ENCODE measurements at places on chromosomes 4 and X. TPM values are rescaled to one million over a fixed set of nuclear protein-coding genes. Genes with fewer than 3 reads are reported as not detected.

DNA sequence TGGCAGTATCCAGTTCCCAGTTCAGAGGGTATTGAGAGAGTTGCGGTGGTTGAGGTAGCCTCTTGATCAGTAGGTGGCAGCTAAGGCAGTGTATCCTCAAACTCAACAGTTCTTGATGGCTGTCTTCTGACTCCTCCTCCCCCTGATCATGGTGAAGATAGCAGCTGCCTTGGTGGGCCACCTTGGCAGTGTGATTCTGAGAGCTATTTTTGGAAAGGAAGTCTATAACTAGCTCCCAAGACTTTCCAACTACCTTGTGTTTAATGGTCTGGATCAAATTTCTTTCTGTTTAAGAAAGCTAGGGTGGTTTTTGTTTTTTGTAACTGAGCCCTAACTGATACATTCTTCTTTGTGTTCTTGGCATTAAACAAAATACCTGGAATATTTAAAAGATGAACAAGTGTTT lies 10.5 kb upstream of the TBC1D19 start:
- H3K36me3 ChIP-seq: no peaks in the 10 kb centered on the region
- peaks cover 4% of the 10 kb centered on the region for H3K27me3 ChIP-seq
- no peaks in the 10 kb centered on the region for H3K4me1 ChIP-seq
- DNase-seq: no peak
- H3K27ac ChIP-seq: no peak overlapping the region
- no peak overlapping the region for H3K4me3 ChIP-seq

- H3K4me1 ChIP-seq: peaks cover 3% of the 10 kb centered on the region
- DNase-seq: no peak
- no peak overlapping the region for H3K4me3 ChIP-seq
- no peak overlapping the region for H3K27ac ChIP-seq
These were observed 21.9 kb upstream of the ARHGAP10 start for GRCh38 chr4:147709999-147710398.

GRCh38 chr4:95591278-95591677 lies 42.5 kb upstream of the UNC5C start:
- H3K27me3 ChIP-seq: no peaks in the 10 kb centered on the region
- no peak for DNase-seq
- no peaks in the 10 kb centered on the region for H3K4me1 ChIP-seq
- no peak overlapping the region for H3K27ac ChIP-seq

DNA sequence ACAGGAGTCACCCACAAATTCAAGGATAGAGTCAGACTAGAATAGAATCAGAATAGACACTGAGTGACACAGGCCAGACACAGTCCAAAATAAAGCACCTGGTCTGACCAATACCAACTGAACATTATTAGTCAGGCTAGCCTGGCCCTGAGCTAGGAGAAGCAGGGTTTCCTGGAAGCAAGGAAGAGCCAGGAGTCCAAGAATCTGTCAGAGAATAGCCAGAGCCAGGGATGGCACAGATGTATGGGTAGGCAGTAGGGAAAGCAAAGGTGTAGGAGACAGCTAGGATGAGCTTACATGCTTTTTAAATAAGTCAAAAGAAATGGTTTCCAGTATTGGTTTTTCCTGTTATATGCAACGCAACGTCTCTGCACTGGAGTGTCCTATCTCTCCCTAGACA lies 3.7 kb downstream of the BTC start:
- H3K4me3 ChIP-seq: no peak overlapping the region
- no peak overlapping the region for H3K27ac ChIP-seq
- H3K27me3 ChIP-seq: peaks cover 11% of the 10 kb centered on the region
- DNase-seq: no peak
- H3K4me1 ChIP-seq: no peaks in the 10 kb centered on the region

GRCh38 chr4:11843927-11844326 lies 415.2 kb upstream of the HS3ST1 start:
- H3K36me3 ChIP-seq: no peaks in the 10 kb centered on the region
- H3K27ac ChIP-seq: no peak overlapping the region
- no peaks in the 10 kb centered on the region for H3K4me1 ChIP-seq
- H3K27me3 ChIP-seq: no peaks in the 10 kb centered on the region
- no peak for DNase-seq

DNA sequence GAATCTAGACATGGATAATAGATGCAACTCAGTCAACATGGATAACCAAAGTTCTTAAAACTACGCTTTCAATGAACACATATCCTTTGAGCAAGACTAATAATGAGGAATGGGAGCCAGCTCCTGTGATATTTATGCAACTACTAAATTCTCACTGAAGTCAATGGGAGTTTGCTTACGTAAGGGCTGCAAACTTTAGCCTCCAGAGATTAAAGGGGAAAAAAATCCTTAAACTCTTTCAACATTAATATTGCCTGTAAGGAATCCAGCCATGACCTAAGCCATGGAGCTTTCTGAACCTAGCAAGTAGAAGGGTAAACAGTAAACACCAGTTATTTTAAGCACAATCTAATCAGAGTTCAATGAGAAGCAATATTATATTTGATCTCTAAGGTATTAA lies 125.2 kb upstream of the PITX2 start:
- no peaks in the 10 kb centered on the region for H3K4me1 ChIP-seq
- no peak overlapping the region for H3K27ac ChIP-seq
- no peaks in the 10 kb centered on the region for H3K27me3 ChIP-seq
- DNase-seq: no peak
- no peaks in the 10 kb centered on the region for H3K36me3 ChIP-seq

DNA sequence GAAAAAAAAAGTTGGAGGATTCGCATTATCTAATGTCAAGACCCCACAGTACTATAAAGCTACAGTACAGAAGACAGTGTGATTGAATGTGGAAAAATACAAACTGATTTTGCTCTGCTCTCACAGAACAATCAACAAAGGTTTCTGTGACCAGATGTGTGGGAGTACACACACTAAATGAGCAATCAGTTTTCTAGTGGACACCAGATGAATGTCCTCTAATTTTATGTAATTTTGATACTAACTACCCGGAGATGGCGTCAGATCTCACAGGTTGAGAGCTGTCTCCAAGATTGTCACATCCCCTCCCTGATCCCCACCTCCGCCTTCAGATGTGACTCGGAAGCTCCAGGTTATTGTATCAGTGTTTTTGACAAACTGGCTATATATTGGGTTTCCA lies 81.9 kb upstream of the HUWE1 start:
- no peaks in the 10 kb centered on the region for H3K27me3 ChIP-seq
- no peaks in the 10 kb centered on the region for H3K36me3 ChIP-seq
- no peak overlapping the region for H3K4me3 ChIP-seq
- no peaks in the 10 kb centered on the region for H3K4me1 ChIP-seq
- no peak overlapping the region for H3K27ac ChIP-seq

DNA sequence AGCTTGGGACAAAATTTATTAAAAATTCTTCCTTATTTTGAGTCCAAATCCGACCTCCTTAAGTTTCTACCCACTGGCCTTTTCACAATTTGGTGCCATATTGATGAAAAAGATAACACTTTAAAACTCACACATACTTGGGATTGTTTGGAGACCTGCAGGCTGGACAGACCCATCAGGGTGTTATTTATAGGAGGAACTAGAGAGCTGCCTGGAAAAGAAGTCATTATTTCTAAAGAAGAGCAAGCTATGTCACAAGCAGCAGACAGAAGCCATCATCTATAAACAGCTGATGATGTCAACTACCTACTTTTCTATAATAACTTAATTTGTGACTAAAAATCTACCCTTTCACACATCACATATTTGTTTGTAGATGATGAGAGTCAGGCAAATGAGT lies 56.2 kb downstream of the COX18 start:
- no peaks in the 10 kb centered on the region for H3K4me1 ChIP-seq
- no peaks in the 10 kb centered on the region for H3K27me3 ChIP-seq
- no peak overlapping the region for H3K4me3 ChIP-seq
- H3K36me3 ChIP-seq: no peaks in the 10 kb centered on the region

- no peaks in the 10 kb centered on the region for H3K4me1 ChIP-seq
- no peak overlapping the region for H3K4me3 ChIP-seq
- H3K27ac ChIP-seq: no peak overlapping the region
- DNase-seq: no peak
- no peaks in the 10 kb centered on the region for H3K36me3 ChIP-seq
These were observed 419.6 kb downstream of the BCOR start for GRCh38 chrX:39677978-39678791.

GRCh38 chr4:153439831-153440230 lies 26.3 kb upstream of the TMEM131L start:
- peak overlapping the region; percentile 49 for H3K4me3 ChIP-seq
- no peaks in the 10 kb centered on the region for H3K27me3 ChIP-seq
- H3K27ac ChIP-seq: peak overlapping the region; percentile 80
- no peaks in the 10 kb centered on the region for H3K36me3 ChIP-seq

DNA sequence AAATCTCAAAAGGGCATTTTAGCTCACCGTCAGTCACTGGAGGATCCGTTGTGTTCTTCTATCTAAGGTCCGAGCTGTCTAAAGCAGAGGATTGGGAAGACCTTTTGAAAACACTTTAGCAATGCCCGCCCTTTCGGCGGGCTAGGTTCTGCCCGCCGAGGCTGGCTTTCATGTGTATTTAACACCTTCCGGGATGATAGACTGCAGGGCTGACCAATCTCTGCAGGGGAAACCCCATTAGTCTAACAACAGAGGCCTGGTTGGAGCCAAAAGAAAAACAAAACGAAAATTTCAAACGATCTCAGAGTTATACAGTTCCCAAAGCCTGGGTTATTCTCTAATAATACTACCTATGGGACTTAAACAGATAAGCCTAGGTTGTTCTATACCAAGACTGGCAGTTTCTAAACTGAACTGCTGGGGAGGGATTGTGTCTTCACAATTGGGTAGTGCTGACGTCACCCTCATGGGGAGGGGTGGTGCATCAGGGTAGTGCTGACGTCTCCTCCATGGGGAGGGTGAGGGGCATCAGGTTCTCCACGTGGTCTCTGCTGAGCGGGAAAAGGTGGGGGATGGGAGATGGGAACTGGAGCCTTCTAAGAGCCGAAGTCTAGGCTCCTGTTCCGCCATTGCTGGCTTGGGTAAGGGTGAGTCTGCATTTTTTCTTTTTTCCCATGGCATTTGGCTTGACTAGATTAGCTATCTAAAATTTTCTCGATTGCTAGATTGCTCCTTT lies 14.8 kb upstream of the CUL4B start:
- no peak overlapping the region for H3K27ac ChIP-seq
- no peaks in the 10 kb centered on the region for H3K4me1 ChIP-seq
- no peaks in the 10 kb centered on the region for H3K27me3 ChIP-seq

DNA sequence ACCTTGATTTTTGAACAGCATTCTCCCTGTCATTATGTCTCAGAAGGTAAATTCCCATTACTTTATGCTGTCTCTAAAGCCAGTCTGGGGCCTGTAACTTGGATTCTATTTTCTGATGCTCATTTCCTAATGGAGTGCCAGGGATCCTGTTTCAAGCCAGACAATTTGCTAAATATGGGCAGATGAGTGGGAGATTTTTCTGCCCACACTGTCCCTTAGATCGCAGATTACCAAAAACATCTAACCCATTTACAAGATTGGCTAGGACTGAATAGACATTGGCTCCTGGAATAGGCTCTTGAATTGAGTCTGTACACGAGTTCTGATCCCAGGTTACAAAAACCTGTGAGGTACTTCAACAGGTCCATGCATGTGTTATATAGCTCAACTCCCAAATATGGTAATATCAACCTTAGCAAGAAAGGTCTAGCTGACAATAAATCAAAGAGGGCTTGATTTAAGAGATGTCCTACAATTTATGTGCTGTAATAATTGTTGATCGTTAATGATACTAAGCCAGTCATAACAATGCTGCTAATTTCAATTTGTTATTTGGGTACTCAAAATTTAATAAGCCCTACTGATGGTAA lies 5.7 kb downstream of the GPC3 start:
- H3K4me3 ChIP-seq: no peak overlapping the region
- H3K4me1 ChIP-seq: no peaks in the 10 kb centered on the region
- DNase-seq: no peak
- no peaks in the 10 kb centered on the region for H3K36me3 ChIP-seq
- no peaks in the 10 kb centered on the region for H3K27me3 ChIP-seq
- no peak overlapping the region for H3K27ac ChIP-seq

- H3K27me3 ChIP-seq: no peaks in the 10 kb centered on the region
- H3K4me3 ChIP-seq: no peak overlapping the region
- peaks cover 14% of the 10 kb centered on the region for H3K4me1 ChIP-seq
- peak overlapping the region; percentile 8 for H3K27ac ChIP-seq
These were observed 3.2 kb upstream of the GRSF1 start for GRCh38 chr4:70842761-70843435.

GRCh38 chr4:73533515-73534422 lies 52.2 kb downstream of the AFM start:
- no peaks in the 10 kb centered on the region for H3K36me3 ChIP-seq
- no peaks in the 10 kb centered on the region for H3K27me3 ChIP-seq
- H3K4me1 ChIP-seq: peaks cover 5% of the 10 kb centered on the region
- H3K4me3 ChIP-seq: no peak overlapping the region
- no peak overlapping the region for H3K27ac ChIP-seq

DNA sequence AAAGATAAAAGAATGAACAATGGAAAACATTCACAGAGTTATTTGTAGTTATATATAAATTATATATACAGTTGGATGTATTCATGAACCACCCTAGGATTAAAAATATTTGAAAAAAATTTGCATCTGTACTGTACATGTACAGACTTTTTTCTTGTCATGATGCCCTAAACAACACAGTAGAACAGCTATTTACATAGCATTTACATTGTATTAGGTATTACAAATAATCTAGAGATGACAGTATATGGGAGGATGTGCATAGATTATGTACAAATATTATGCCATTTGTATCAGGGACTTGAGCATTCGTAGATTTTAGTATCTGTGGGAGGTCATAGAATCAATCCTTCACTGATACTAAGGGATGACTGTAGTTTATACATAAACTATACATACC lies 44.8 kb downstream of the GSTCD start:
- no peak overlapping the region for H3K27ac ChIP-seq
- no peak for DNase-seq
- H3K4me3 ChIP-seq: no peak overlapping the region
- no peaks in the 10 kb centered on the region for H3K36me3 ChIP-seq
- H3K4me1 ChIP-seq: no peaks in the 10 kb centered on the region

- H3K27me3 ChIP-seq: no peaks in the 10 kb centered on the region
- no peak overlapping the region for H3K27ac ChIP-seq
- H3K4me1 ChIP-seq: peaks cover 2% of the 10 kb centered on the region
- no peaks in the 10 kb centered on the region for H3K36me3 ChIP-seq
These were observed 171.0 kb upstream of the PPP1R2C start for GRCh38 chrX:42948723-42949657.

GRCh38 chr4:182139491-182139890 lies 103.7 kb upstream of the TENM3 start:
- no peak overlapping the region for H3K4me3 ChIP-seq
- peaks cover 9% of the 10 kb centered on the region for H3K27me3 ChIP-seq
- no peak overlapping the region for H3K27ac ChIP-seq
- no peaks in the 10 kb centered on the region for H3K4me1 ChIP-seq
- H3K36me3 ChIP-seq: no peaks in the 10 kb centered on the region
- no peak for DNase-seq

DNA sequence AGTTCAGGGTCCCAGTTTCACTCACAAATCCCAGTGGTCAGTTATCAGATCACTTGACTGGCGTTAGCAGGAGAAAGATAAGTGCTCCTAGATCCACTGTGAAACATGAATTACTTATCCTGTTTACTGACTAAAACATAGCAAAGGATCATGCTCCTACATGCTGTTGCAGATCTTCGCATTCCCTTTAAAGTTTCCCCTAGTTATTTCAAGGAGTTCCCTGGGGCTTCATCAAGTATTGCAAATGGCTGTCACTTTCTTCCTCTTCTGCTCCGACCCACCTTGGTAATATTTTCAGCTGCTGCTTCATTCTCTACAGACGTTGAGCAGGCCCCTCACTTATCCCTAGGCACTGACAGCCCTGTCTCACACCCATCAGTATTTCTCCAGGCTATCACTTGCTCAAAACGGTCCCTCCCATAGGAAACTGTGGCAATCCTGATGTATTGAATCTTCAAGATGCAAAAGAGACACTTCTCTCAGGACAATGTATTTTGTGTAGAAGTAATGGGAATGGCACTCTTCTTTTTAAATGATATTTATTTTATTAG lies 466.0 kb downstream of the INPP4B start:
- DNase-seq: no peak
- no peak overlapping the region for H3K4me3 ChIP-seq
- H3K4me1 ChIP-seq: no peaks in the 10 kb centered on the region
- no peak overlapping the region for H3K27ac ChIP-seq
- no peaks in the 10 kb centered on the region for H3K36me3 ChIP-seq

Gene SLC7A11
- polyA plus RNA-seq: 1.8 TPM

Gene MAGEC2
- not detected for polyA plus RNA-seq

Gene SH3D19
- polyA plus RNA-seq: 0.94 TPM
